Upper lobe of left lung (tissue), 6 donors: ENCODE measurements at places on chromosomes 1 and 21.

DNA sequence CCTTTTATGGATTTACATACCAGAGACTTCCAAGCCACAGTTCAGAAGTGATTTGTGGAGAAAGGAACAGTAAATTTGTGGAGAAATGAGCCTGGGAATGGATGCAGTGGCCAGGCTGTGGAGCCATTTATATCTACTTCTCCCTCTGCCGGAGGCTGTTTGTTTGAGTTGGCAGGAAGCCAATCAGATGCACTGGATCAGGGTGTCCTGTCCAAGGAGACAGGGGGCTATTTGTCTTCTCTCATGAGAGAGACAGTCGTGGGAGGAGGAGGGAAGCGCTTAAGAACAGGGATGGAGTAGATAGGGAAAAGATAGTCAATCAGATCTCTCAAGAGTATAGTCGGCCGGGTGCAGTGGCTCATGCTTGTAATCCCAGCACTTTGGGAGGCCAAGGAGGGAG lies 2.8 kb upstream of the HAPLN2 start:
- no peak for DNase-seq

- DNase-seq = no peak
Observed at GRCh38 chr1:209484429-209484828, 99.1 kb upstream of the CAMK1G start.

- DNase-seq = no peak
Observed at GRCh38 chr1:24409535-24409934, 4.0 kb downstream of the STPG1 start.

DNA sequence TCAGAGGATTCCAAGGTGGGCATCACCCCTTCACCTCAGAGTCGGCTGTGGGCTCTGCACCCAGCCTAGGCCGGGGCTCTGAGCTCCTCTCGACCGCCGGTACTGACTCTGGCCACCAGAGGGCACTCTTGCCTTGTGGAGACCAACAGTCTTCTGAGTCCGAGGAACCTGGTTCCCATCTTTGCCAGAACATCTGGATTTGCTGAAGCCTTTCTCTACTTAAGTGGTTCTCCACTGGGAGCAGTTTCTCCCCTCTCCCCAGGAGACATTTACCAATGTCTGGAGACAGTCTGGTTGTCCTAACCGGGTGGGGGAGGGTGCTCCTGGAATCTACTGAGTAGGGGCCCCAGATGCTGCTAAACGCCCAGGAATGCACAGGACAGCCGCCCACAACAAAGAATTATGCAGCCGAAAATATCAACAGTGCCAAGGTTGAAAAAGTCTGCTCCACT lies 9.4 kb downstream of the ETV3L start:
- DNase-seq = peak; percentile 83
